Stimulated activated CD8-positive, alpha-beta memory T cell treated with anti-CD3 and anti-CD28 coated beads, Interleukin-4, amount 100 ng/mL, for 4 hours (primary cell): ENCODE measurements at places on chromosomes 1 and 21.

- DNase-seq, result no peak
Observed at GRCh38 chr1:104212239-104212638, 462.5 kb downstream of the AMY1C start.

DNA sequence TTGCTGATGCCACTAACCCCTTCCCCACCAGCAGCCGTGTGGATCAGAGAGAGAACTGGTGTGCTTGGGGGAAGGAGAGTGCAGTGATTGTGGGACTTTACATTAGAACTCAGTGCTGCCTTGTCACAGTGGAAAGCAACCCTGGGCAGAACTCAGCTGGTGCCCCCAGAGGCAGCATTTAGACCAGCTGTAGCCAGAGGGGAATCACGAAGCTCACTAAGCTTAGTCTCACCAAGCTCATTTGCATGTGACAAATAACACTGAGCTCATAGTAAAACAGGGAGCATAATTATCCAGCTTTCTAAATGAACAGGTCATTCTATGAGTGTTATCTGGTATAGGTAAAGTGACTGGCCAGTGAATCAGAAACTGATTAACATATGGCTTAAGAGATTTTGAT, 9.8 kb upstream of the SMAP2 start:
- DNase-seq, result no peak

GRCh38 chr1:101884621-101885020, 112.1 kb downstream of the OLFM3 start:
- no peak for DNase-seq

DNA sequence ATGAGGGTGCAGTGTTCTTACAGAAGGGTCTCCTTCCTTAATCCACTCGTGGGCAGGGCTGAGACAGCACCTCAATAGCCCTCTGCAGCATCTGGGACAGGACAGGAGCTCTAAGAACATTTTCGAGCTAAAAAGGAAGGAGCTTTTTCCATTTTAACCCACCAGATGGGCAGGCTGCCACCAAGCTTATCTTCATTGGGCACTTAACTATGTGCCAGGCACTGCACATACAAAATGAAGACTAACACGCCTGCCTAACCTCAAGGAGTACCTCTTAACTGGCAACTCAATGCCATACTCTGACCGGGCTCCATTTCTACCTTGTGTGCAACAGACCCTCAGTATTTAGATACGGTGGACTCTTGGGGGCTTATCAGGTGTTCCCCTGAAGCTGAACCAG, 48.2 kb downstream of the SSBP3 start:
- DNase-seq, result no peak

DNA sequence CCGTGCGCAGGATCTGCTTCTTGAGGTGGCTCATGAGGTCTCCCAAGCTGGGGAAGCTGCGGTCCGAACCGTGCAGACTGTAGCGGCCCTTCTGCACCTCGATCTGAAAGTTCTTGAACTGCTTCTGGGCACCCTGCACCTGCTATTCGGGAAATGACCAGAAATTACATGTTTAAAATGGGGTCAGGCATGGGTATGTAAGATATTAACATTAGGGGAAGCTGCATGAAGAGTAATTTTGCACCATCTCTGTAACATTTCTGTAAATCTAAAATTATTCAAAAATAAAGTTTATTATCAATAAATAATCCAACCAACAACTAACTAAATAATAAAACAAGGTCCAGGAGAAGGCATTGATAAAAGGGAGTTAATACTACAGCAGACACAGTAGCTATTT, 110.7 kb downstream of the RAVER2 start:
- DNase-seq, result no peak

DNA sequence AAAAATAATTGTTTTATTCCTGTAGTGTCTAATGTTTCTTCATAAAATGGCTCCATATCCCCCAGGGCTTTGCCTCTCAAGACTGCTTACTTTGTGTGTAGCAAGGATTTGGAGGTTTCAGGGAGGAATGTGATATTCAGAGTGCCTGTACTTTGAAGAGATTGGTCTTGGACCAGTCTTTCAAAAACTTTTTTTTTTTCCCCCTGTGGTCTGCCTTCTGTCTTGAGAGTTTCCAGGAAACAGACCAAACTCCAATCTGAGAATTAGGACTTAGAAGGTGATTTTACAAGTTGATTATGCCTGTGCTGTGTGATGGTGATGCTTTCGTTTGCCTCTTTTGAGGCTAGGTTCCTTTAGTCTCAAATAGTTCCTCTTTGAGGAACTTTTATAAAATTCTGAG, 25.9 kb downstream of the GABPA start:
- no peak for DNase-seq

DNA sequence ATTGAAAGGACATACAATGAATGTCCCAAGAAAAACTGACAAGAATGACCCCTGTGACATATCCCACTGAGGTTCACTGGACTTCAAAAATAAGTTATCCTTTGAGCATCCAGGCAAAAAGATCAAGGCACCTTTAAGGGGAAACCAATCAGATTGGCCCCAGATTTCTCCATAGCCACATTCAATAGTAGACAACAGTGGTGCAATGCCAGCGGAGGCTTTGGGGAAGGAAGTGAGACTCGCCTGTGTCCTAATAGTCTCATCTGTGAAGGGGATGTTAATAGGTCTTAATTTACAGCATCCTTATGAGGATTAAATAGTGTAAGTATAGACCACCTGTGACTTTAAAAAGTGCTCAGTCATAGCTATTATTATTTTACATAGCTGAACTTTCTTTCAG, 21.5 kb downstream of the RPL5 start:
- DNase-seq, result no peak

- no peak for DNase-seq
Observed at GRCh38 chr1:232322162-232322734, 307.7 kb downstream of the SIPA1L2 start.

- DNase-seq, result no peak
Observed at GRCh38 chr1:12032161-12032621, 12.9 kb downstream of the MIIP start.

DNA sequence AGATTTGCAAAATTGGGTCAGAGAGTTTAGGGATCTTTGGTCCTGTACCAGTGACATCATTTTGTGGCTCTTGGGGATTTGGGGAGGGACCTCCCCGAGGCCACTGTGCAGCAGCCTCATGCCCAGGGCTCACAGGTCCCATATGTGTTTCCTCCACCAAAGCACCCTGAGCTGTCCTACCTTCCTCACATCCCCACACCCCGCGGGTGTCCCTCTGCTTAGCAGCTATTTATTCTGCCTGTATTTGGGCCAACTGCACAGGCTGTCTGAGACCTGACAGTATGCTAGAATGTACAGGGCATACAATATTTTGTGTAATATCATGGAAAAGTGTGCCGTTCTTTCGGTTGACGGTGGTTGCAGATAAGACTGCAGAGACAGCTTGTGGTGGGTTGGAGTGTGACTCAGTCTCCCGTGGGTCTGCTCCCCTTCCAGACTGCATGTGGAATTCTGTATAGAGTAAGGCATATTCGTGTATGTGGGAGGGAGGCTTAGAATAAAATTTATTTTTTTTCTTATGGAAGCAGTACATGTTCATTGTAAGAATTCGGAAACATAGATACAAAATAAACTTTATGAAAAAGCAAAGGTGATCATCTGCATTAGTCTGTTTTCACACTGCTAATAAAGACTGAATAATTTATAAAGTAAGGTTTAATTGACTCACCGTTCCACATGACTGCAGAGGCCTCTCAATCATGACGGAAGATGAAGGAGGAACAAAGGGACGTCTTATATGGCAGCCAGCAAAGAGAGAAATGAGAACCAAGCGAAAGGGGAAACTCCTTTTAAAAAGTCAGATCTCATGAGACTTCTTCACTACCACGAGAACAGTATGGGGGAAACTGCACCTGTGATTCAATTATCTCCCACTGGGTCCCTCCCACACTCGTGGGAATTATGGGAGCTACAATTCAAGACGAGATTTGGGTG, 84.4 kb downstream of the ADARB1 start:
- DNase-seq, result no peak

- DNase-seq, result no peak
Observed at GRCh38 chr1:21332554-21333311, 42.5 kb upstream of the ECE1 start.

DNA sequence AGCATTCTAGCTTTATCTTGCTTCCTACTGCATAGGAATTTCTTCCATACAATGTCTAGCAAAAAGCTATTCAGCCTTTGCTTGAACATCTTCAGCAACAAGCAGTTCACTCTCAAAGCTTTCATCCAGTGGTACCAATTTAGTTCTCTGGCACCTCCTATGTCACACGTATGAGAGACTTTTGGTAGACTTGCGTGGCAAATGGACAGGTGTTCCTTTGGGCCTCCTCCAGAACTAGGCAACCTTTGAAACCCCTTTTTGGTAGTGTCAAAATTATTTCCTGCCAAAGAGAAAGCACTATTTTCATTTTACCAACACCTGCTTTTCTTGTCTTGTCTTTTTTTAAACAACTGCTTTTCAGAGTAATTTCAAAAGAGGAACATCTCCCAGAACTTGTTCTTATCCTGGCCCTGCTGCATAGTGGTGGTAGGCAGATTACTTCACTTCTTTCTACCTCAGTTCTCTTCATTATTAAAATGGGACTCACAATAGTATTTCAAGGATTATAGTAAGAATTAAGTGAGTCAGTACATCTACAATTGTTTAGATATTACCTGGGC, 122.4 kb downstream of the MAST2 start:
- DNase-seq, result no peak

DNA sequence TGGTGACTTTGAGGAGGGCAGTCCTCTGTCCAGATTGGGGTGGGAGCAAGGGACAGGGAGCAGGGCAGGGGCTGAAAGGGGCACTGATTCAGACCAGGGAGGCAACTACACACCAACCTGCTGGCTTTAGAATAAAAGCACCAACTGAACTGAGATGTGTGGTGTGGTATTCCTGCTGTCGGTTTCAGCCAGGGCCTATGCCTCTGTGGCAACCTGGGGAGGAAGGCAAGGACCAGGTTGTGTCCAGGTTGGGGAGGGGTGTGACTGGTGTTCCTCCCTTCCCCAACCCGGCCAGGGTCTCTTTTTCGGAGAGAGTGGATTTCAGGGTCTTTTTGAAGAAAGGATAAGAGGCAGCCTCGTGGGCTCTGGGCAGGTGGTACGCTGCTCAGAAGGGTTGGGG, 6.3 kb downstream of the PROK1 start:
- no peak for DNase-seq

GRCh38 chr1:204327359-204327758, 32.4 kb downstream of the PLEKHA6 start:
- DNase-seq, result no peak

DNA sequence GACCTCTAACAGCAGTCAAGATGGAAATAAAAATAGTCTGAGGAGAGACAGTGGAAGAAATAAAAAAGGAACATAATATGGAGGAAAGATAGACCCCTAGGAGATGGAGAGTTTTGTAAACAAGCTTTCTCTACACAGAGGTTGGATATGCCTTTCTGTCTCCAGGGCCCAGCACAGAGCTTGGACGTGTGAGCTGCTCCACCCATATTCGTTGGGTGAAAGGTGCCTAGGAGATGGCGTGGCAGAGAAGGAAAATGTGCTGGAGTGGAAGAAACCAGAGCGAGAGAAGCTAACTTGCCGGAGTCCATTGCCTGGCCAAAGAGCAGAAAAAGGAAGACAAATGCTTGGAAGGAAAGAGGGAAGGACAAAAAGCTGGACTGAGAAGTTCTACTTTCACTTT, 78.3 kb upstream of the LMO4 start:
- no peak for DNase-seq

GRCh38 chr1:187621951-187622350, 793.2 kb downstream of the PLA2G4A start:
- no peak for DNase-seq

DNA sequence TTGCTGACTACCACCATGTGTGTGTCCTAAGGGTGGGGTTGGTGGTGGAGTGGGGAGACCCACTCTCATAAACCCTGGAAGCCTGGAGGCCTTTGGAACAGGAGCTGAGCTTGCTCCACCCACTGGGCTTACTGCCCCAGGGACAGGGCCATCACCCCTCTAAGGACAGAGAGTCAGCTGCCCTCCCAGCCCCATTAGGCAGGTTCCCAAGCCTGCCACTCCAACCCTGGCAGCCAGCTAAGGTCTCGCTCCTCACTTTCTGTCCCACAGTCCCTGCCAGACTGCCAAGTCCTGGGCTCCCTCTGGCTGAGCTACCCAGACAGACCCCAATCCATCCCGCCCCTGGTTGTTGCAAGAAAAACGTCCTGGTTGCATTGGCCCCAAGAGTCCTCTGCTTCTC, 3.8 kb downstream of the NT5C1A start:
- DNase-seq, result no peak

- no peak for DNase-seq
Observed at GRCh38 chr1:118954301-118954905, 33.7 kb downstream of the TBX15 start.

GRCh38 chr1:209766051-209766450, 10.2 kb downstream of the TRAF3IP3 start:
- no peak for DNase-seq

- no peak for DNase-seq
Observed at GRCh38 chr1:25991937-25992688, 5.8 kb downstream of the PAFAH2 start.

DNA sequence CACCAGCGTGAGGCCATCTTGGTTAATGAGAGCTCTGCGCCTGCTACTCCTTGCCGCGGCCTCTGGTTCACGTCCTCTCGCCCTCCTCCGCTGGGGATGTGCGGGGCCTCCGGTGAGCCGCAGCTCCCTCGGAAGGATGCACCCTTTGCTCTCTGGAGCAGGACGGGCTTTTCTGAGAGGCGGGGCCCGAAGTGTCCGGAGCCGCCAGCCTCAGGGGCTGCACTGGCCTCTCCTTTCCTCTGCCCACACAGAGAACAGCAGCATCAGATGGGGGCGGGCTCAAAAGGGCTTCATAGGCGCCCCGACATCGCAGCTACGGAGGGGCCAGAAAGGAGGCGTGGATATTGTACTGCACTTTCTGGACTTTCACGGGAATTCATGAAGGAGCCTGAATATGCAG, 284.7 kb downstream of the CAMTA1 start:
- DNase-seq, result no peak

DNA sequence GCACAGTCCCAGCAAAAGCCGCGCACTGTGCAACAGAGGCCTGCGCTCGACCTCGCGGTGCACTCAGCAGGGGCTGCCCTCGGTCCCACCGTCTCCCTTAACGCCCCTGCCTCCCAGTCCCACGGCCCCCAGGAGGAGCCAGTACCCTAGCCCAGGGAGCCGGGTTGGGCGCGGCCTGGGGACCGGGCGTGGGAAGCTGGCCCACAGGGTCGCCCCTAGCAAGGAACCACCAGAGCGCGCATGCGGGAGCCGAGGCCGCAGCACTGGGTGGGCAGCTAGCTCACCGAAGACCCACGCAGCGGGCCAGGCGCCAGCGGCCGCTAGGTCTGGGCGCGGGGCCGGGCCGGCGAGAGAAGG, 21.6 kb upstream of the ZNF678 start:
- DNase-seq, result no peak

DNA sequence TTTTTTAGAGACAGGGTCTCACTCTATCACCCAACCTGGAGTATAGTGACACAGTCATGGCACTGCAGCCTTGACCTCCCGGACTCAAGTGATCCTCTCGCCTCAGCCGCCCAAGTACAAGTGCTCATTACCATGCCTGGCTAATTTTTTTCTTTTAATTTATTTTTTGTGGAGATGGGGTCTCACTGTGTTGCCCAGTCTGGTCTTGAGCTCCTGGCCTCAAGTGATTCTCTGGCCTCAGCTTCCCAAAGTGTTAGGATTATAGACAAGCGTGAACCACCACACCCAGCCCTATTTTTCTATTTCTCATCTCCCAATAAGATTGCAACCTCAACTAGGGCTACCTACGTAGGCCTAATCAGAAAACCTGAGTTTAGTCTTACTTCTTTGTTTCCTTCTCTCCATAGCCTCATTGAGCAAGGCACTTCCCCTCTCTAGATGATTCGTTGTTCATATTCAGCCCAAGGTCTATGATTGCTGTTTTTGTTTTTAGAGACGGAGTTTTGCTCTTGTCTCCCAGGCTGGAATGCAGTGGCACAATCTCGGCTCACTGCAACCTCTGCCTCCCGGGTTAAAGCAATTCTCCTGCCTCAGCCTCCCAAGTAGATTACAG, 1.1 kb upstream of the KPNA6 start:
- no peak for DNase-seq
